Activated CD8-positive, alpha-beta T cell treated with anti-CD3 and anti-CD28 coated beads, Interleukin-2, amount 10 ng/mL, durations not matched to agents 7 days and 5 days (primary cell): ENCODE measurements at places on chromosomes 3 and 15.

- DNase-seq = no peak
Observed at GRCh38 chr3:40969756-40970466, 229.4 kb upstream of the CTNNB1 start.

- no peak for DNase-seq
Observed at GRCh38 chr3:46912986-46913385, 35.5 kb downstream of the PTH1R start.

GRCh38 chr15:41966414-41966812 is 5.9 kb downstream of the EHD4 start:
- no peak for DNase-seq

- no peak for DNase-seq
Observed at GRCh38 chr3:151300539-151300938, 16.1 kb downstream of the GPR87 start.

DNA sequence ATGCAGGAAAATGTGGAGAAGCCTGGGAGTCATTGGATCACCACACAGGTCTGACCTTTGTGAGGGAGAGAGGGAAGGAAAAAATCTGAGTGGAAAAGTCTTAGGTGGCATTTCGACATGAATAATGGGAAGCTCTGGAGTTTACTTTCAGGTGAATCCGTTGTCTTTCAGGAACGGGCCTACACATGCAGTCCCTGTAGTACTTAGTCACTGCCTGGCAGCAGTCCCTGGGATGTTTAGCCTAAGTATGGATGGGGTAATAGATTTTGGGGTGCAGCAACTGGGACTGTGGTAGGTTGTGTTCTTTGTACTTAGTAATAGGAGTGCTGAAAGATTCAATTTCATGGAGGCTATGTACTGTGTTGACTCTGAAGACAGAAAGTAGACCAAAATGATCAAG is 227.5 kb upstream of the EPHA3 start:
- no peak for DNase-seq

DNA sequence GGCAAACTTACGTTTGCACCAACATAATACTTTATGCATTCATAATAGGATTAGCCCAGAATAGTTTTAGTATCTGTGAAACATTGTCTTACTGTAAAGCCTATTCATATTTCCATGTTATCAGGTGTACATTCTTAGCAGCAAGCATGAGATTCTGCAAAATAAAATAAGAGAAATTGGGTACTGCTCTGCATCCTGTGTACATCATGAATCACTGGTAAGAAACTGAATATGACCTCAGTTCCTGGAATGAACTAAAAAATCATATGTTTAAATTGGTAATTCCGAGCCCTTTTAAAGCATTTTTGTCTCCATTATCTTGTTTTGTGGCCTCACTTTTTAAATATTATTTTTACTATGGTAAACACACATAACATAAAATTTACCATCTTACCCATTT is 605.1 kb downstream of the ROBO1 start:
- no peak for DNase-seq

GRCh38 chr3:29521293-29521692 is 240.4 kb downstream of the RBMS3 start:
- no peak for DNase-seq

DNA sequence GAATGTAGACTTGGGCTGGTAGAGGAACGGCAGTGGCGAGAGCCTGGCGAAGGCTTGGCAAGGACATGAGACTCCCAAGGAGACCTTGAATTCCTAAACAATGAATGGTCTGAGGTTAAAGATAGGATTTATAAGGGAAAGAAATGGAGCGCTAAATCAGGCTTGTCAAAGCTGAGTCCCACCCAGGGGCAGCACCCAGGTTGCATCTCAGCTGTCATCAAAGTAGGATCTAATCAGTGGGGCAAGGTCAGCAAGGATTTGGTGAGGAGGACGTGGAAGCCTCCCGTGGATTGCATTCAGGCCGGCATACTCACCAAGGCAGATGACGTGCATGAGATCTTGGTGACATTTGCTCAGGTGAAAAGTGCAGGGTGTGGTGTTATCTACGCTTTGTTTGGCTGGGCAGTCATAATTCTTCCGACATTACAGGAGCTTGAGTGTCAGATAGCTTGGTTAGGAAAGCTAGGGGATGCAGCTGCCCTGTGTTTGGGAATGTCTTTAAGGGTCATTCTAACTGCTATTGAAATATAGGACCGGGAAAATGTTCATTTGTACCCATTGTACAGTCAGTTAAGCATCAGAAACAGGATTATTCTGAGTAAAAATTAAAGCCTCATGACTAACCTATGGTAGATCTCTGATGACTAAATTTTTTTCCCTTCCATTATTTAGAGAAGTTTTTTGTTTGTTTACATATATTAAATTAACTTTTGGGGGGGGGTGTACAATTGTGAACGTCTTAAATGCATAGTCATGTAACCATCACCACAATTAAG is 99.4 kb upstream of the TSC22D2 start:
- DNase-seq = no peak

DNA sequence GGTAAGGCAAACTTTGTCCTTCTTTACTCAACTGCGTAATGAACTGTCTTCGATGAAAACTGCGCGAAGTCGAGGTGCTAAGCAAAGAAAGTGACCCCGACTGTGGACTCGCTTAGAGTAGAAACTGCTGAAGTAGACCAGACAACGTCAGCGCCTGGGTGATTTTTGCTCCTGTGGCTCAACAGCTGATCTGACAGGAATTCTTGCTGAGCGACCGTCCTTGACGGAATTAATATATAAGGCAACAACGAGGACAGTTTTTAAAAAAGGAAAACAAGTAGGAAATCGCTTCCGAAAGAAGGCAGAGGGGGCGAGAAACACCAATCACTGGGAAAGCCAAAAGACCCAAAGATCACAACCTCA is 541 bp downstream of the RPS27L start:
- peak; percentile 37 for DNase-seq

DNA sequence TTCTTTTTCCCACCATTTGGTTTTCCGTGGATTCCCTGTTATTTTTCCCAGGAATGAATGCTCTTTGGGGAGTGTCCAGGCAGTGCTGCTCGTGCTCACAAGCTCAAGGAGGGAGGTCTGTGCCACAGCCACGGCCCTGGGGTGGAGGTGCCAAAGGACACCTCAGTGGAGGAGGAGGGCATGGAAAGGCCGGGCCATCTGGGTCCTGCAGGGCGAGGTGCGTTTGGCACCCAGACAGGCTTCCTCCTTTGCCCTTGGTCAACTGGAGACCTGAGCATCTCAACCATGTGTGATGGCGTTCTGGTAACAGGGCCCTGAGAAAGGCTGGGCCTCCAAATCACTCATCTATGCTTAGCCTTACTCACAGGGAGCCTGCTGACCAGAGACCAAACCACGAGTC is 25.4 kb downstream of the KY start:
- DNase-seq = no peak

DNA sequence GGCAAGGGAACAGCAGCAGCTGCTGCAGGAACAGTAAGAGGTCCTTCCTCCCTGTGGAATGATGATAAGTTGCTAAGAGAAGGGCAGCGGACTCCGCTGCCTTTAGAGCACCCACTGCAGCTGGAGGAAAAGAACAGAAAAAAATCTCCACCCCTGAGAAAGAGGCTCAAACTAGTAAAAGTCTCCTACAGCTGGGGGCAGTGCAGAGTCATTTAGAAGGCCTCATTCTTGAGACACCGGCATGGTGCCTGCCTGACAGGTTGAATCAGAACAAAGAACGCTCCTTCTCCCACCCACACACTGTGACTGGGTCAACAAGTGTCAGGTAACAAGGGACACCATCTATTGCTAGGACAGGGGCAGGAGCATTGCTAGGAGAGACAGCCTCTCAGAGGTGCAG is 188.4 kb downstream of the ABHD5 start:
- no peak for DNase-seq

- DNase-seq = no peak
Observed at GRCh38 chr3:6542795-6543194, 318.1 kb upstream of the GRM7 start.

GRCh38 chr3:128273109-128273840 is 120.0 kb downstream of the EEFSEC start:
- no peak for DNase-seq

GRCh38 chr3:86960550-86960949 is 30.4 kb downstream of the VGLL3 start:
- no peak for DNase-seq

DNA sequence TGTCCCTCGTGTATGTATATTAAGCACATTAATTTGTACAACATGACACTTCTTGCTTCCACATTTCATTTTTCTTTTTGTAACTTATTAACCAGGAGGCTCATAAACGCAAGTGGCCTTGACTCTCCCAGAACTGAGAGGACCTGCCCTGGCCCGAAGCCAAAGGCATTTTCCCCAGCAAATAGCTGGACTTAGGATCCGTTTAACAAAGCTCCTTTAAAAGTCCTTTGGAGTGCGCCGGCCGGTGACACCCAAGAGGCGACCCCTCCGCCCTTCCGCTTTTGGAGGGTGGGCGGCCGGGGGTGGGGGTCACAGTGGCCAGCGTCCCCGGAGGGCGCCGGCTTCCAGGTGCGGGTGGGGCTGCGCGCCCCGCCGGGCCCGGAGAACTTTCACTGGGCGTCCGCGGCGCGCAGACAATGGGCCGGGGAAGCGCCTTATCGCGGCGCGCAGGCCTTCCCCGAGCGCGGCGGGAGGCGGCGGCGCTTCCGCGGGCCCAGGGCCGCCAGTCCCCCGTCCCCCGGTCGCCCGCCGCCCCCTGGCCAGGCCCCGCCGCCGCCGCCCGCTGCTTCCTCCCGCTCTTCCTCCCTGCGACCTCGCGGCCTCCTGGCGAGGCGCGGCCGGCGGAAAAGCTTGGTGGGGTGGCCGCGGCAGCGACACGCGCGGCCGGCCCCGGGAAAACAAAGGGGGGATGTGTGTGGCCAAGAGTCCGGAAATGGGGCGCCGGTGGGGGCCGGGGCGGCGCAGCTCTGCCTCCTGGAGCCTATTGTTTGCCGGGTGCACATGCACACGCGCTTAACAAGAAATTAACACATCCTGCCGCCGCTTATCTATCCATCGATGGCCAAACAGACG is 613.4 kb downstream of the MCTP2 start:
- DNase-seq = peak; percentile 34

GRCh38 chr3:59609657-59610348 is 560.0 kb upstream of the CFAP20DC start:
- no peak for DNase-seq

GRCh38 chr3:124078953-124079911 is 87.3 kb upstream of the ROPN1 start:
- DNase-seq = peak; percentile 35

DNA sequence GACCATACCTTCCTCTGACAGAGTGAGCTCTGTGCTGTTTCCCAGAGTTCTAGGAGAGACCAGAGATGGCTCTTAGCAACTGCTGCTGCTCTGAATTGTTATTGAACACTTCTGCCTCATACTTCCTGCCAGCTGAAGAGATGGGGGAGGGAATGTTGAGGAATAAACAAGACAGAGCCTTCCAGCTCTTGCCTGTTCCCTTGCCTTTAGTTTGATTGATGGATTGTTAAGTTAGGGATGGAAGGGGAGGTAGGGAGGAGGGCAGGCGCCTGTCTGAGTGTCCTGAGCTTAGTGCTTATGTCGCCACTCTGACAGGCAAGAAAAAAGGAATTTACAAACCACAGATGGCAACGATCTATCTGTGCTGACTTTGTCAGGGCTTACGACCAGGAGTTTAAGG is 42.8 kb downstream of the ZNF609 start:
- DNase-seq = no peak

DNA sequence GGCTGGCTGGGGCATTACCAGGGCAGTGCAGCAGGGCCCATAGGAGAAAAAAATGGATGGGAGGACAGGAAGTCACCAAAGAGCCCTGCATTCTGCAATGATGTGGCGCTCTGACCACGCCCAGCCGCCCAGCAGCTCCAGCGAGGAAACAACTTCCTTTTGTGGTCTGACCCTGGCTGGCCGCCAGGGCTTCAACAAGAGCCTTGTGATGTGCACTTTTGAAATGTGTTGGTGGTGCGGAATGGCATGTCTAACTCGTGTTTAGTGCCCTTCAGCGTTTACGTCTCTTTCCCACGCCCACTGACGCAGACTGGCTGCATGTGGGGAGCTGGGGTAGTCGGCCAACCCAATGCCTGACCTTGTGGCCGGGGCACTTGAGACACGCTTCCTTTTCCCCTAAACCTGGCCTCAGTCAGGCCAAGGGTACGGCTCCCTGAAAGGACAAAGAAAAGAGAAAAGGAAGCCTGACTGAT is 81.9 kb upstream of the CTNNB1 start:
- peak; percentile 89 for DNase-seq

DNA sequence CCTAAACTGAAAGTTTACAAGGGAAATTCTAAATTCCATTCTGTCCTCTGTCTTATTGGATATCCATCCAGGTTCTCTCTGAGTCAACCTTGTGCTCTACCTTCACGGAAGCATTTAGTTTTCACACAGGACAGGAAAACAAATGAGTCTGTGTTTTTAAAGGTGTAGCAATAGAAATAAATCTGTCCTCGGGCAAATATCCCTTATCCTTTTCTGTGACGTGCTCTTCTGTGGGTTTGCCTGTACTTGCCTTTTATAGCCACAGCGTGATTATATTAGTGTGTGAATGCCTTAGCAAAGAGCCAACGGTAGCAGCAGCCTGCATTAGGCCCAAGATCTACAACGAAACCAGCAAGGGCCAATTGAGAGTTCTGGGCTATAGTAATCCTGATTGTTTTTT is 127.2 kb upstream of the PLSCR5 start:
- no peak for DNase-seq

- no peak for DNase-seq
Observed at GRCh38 chr3:15781637-15782402, 16.0 kb downstream of the ANKRD28 start.

GRCh38 chr15:92579931-92580470 is 75.6 kb downstream of the FAM174B start:
- no peak for DNase-seq

GRCh38 chr15:79965846-79966630 is 5.0 kb downstream of the BCL2A1 start:
- no peak for DNase-seq

GRCh38 chr3:125634336-125634950 is 39.1 kb upstream of the OSBPL11 start:
- DNase-seq = no peak

- DNase-seq = no peak
Observed at GRCh38 chr3:44825264-44825925, 36.3 kb upstream of the TMEM42 start.

- DNase-seq = no peak
Observed at GRCh38 chr3:73418681-73419080, 206.1 kb downstream of the PDZRN3 start.

GRCh38 chr15:89150287-89150686 is 62.0 kb downstream of the ABHD2 start:
- DNase-seq = no peak

DNA sequence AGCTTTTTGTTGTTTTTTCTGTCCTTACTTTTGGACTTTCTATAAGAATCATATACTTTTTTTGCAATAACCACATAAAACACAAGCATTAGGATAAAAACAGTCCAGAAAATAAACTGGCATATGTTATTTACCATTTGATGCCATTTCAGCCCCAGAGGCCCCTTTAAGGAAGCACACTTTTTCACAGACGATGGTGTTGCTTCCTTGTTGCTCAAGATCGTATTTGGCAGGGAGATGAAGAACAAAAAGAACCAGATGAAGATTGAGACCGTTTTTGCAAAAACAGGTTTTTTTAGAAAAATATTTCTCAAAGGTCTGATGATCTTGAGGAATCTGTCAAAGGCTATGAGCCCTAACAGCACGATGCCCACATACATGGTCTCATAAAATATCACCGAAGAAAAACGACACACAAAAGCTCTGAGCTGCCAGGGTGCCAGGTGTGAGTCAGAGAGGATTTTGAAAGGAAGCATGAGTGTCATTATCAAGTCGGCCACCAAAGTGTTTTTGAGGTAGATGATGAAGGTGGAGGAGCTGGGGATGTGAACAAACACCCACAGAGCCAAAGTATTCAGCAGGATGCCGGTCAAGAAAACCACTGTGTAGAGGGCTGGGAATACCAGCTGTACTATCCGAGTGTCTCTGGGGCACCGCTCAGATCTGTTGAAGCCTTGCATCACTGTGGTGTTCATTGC is 902 bp downstream of the P2RY13 start:
- peak; percentile 42 for DNase-seq
